Activated B cell treated with CpG ODN at 0.5 μM for 24 hours (primary cell): ENCODE measurements at places on chromosomes 2 and 18.

- DNase-seq = no peak
Observed at GRCh38 chr2:127943186-127943585, 57.4 kb upstream of the AMMECR1L start.

DNA sequence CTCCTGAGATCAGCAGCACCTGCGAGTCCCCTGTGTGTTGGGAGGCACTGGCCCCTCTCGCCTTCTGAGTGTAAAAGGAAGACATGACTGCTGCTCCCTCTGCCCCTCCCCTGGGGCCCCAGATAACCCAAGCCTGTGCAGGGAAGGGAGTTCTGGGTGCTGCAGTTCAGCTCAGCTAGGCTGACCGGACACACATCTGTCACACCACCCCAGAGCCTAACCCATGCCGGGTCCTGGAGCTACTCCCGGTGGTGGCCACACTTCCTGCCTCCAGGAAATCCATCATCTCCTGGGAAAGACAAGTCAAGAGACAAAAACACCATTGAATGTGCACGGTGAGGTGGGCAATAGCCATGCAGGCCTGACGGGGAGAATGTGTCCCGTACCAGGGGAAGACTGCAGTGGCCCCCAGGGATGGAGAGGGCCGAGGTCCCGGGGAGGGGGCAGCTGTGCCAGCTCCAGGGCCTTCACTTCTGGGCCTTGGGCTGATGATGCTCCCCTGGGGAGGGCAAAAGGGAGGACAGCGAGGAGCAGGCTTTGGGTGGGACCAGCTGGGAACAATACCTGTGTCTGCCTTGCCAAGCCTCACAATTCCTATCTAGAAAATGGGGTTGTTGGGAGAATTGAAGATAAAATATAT is 210.6 kb downstream of the TFCP2L1 start:
- DNase-seq = no peak

- DNase-seq = no peak
Observed at GRCh38 chr2:226001716-226002115, 602.2 kb downstream of the NYAP2 start.

DNA sequence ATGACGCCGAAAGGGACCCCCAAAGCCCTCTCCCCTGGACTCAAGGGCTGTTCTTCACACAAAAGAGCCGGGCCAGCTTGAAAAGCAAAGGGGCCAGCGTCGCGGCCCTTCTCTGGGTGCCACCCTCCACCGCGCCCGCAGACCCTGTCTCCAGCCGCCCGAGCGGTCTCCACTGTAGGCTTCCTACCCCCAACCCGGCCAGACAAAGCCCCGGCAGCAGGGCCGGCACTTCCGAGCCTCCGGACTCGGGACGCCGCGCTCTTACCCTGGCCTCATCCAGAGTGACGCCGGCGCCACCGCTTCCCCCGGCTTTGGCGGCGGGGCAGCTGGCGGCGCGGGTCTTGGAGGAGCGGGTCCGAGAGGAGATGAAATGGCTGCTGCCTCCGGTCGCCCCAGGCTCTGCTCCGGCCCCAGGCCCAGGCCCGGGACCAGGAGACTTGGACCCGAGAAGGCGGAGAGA is 603 bp downstream of the ATAD2B start:
- DNase-seq = peak; percentile 69

GRCh38 chr2:143390171-143390570 is 261.0 kb downstream of the ARHGAP15 start:
- DNase-seq = no peak

GRCh38 chr18:76972241-76972640 is 149.9 kb downstream of the ZNF236 start:
- no peak for DNase-seq

- DNase-seq = no peak
Observed at GRCh38 chr18:23143016-23143814, 7.9 kb downstream of the CABLES1 start.
